ENCODE measurements at places on chromosomes 5 and 9.
A peak's percentile ranks its signal among the peaks of the same experiment; 100 is the strongest.

GRCh38 chr5:94173100-94173499 lies 431.7 kb upstream of the POU5F2 start:
- no peak for DNase-seq

DNA sequence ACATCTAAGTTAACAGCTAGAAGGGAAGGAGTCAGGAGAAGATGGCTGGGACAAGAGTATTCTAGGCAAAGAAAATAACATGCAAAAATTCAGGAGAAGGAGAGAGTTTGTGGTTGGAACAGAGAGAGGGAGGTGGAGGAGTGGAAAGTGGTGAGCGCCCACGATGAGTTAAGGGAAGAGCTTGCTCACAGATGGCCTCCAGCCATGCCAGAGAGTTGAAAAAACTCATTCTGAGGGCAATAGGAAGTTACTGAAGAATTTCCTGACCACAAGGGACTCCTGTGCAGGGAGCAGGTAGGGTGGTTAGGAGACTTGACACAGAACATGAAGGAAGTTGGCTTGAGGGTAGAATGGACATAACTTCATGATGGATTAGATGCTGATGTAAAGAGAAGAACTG lies 159.7 kb downstream of the DOCK2 start:
- DNase-seq = no peak

DNA sequence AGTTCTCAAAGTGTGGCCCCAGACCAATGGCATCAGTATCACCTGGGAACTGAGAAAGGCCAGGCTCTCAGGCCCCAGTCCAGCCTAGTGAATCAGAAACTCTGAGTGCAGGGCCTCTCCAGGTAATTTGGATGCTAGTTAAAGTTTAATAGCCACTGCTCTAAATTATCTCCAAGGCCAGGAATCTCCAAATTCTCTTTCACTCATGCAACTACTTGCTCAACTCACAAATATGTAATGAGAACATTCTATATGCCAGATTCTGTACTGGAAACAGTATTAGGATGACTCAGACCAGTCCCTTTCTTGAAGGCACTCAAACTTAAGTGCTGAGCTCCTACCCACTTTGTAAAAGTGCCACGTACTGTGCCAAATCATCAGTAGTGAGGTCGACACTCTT lies 84.6 kb downstream of the PAPPA start:
- no peak for DNase-seq

DNA sequence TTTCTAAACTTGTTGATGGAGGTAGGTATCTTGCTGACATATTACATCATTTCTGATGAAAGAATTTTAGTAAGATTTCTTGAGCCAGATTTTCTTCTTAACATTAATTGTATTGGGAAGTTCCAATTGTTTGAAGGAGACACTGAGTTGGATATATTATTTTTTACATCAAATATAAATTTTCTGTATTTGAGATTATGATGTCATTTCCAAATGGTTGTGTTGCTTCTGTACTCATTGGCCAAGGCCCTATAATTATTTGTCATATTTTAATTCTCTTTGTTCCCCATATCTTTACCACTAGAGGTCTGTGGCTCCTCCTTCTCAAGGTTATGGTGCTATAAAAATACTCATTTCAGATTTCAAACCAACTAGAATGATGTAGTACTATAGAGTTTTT lies 53.4 kb downstream of the ITGA1 start:
- no peak for DNase-seq

GRCh38 chr5:116518423-116518822 lies 56.2 kb downstream of the SEMA6A start:
- no peak for DNase-seq

GRCh38 chr9:132531195-132531594 lies 51.2 kb upstream of the BARHL1 start:
- DNase-seq = peak; percentile 31

All from nephron progenitor cell (in vitro differentiated cells).